ENCODE measurements at places on chromosomes 4 and X.

- DNase-seq, result no peak
- H3K27me3 ChIP-seq, result no peaks in the 10 kb centered on the region
- no peaks in the 10 kb centered on the region for H3K4me1 ChIP-seq
- no peaks in the 10 kb centered on the region for H3K36me3 ChIP-seq
- no peak overlapping the region for H3K4me3 ChIP-seq
- H3K27ac ChIP-seq, result no peak overlapping the region
Measured at GRCh38 chr4:88831031-88831430, 133.4 kb upstream of the NAP1L5 start.

DNA sequence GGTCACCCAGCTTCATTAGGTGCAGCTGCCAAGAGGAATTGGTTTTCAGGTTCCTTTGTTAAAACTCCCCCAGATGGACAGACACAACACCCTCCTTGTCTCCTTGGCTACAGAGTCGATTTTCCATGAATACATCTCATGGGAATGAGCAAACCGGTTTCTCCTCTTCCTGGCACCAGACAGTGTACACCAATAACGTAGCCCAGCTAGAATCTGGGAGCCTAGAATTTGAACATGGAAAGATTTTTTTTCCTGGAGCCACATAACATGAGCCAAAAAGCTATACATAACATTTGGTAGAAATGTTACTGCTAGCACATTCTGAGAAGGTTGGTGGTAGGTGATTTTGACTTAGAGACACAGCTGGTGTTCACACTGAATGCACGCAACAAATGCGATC lies 62.9 kb upstream of the SLC34A2 start:
- no peak overlapping the region for H3K27ac ChIP-seq
- no peaks in the 10 kb centered on the region for H3K4me1 ChIP-seq
- no peaks in the 10 kb centered on the region for H3K36me3 ChIP-seq

DNA sequence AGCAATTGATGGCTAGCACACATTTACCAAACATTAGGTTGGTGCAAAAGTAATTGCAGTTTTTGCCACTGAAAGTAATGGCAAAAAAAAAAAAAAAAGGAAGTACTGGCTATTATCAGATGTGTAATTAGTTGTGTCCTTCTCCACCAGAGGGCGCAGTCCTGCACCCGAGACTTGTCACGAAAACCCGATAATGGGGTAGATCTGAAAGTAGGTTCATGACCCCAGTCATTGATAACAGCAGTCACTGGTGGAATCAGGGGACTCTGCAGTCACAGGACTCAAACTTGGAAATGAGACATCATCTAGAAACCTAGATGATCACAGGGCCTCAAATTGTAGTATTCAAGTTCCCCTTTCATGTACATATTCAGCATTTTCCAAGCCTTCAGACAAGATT lies 13.1 kb upstream of the ACOT9 start:
- no peak overlapping the region for H3K4me3 ChIP-seq
- DNase-seq, result no peak
- H3K27ac ChIP-seq, result no peak overlapping the region
- H3K4me1 ChIP-seq, result no peaks in the 10 kb centered on the region

DNA sequence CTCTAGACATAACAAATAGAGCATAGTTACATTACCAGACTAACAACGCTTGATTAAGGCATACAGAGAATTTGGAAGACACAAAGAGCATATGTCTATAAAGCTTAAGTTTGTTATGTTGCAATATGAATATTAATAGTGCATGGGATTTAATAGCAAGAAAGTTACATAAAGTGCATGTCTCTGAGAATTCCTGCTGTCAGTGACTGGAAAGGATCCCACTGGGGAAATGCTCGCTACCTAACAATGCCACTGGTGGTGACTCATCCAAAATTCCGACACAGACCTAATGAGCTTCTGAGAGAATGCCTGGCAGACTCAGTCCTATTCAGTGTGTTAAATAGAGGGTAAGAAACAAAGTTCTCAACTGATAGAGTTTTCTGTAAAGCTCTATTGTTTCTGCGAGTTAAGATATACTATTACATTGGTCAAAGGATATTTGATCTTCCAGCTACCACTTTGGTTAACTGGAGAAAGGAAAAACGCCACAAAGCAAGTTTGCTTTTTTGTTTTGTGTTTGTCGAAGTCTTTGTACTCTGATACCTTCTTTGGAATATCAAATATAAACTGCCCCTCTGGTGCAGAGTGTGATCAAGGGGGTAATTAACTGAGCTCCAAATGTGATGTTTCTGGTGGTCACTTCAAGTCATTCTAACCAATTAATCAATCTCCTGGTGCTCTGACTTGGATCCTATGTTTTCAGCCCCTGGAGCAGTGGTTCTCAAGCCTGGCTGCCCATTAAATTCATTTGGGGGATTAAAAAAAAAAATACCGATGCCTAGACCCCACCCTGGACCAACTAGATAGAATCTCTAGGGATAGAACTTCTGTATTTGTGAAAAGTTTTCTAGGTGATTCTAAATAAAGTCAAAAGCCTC lies 107.9 kb downstream of the PALLD start:
- no peaks in the 10 kb centered on the region for H3K4me1 ChIP-seq
- no peak overlapping the region for H3K4me3 ChIP-seq
- H3K27ac ChIP-seq, result no peak overlapping the region
- no peaks in the 10 kb centered on the region for H3K27me3 ChIP-seq
- no peak for DNase-seq

DNA sequence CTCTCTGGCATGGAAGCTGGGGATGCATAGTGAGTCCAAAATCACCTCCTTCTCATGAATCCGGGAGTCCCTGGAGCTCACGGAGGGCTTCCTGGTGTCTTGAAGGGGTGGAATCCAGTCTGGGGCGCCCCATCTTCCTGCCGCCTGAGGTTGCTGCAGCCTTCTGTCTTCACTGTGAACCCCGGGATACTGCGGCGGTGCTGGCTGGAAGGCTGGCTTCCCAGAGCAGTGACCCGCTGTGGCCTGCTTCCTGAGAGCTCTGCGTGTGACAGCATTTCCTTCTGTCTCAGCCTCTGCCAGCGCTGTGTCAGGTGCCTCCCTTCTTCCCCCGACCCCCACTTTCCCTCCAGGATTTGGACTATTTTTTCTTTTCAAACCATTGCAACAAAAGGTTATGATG lies 98.8 kb upstream of the STOX2 start:
- H3K36me3 ChIP-seq, result no peaks in the 10 kb centered on the region
- no peaks in the 10 kb centered on the region for H3K27me3 ChIP-seq
- no peak overlapping the region for H3K4me3 ChIP-seq
- H3K4me1 ChIP-seq, result no peaks in the 10 kb centered on the region
- DNase-seq, result no peak

DNA sequence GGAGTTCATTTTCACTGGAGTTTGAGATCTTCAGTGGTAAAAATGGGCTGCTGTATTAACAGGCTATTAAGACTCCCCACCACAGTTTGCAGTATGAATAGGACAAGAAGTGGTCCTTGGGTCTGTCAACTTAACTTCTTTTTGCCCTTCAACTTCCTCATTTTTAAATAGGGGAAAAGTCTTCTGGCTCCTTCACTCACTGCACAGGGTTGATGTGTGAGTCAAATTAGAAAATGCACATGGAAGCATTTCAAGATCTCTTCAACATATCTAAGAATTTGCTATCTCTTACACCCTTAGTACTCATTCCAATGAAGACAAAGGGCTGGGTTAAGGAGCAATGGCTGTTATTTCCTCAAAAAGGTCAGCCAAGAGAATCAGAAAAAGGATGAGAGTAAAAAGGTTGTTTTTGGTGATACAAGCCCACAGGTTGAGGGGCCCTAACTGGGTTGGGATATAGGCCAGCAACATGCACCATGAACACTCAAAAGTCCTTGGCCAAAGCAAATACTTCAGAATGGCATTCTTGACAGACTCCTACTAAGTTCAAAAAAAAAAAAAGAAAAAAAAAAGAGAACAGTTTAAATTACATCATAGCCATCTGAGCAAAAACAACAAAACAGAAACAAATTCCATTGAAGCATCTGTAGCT lies 13.4 kb downstream of the PDE5A start:
- H3K36me3 ChIP-seq, result no peaks in the 10 kb centered on the region
- no peaks in the 10 kb centered on the region for H3K27me3 ChIP-seq
- no peaks in the 10 kb centered on the region for H3K4me1 ChIP-seq
- H3K4me3 ChIP-seq, result no peak overlapping the region

All from Peyer's patch (tissue), 4 donors.